ENCODE measurements at places on chromosomes 4 and X.

DNA sequence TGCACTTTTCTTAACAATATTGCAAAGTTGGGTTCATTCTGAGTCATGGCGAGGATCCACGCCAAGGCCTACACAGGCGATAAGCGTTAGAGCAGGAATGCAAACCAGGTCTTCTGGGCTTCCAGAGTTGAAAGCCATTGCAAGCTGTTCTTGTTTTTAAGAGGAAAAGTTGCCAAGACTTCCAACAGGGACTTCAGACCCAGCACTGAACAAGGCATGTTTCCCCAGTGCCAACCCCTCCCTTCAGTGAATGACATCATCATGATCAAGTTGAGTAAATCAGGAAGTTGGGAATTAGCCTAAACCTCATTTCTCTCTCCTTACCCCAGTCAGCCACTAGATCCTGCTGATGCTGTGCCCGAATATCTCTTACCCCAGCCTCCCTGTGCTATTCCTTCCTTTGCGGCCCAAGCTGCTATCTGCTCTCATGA, 355.1 kb downstream of the HS3ST1 start:
- no peak for DNase-seq

DNA sequence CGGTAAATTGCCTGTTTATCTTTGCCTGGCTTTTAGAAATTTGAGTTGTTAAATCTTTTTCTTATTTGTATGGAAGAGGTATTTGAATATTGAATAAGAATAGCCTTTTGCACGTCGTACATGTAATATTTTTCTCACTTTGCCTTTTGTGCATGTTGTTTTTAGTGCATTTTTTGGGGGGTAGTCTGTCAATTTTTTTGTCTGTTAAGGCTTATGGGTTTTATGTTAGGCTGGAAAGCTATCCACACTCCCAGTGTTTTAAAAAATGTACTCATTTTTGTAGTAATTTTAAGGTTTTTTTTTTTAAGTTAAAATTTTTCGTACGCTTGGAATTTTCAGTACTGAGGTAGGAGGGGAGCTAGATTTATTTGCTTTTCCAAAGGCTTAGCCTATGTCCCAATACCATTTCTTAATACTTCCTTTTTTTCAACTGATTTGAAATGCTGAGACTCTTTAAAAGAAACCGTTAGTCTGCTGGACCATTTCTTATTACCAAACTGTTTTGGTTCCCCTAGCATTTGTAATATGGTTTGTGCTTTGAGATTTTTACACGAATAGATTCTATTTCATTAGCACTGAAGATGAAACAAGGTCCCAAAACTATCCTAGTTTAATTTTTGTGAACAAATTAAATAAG, 1.3 kb downstream of the HERC5 start:
- DNase-seq, result no peak

DNA sequence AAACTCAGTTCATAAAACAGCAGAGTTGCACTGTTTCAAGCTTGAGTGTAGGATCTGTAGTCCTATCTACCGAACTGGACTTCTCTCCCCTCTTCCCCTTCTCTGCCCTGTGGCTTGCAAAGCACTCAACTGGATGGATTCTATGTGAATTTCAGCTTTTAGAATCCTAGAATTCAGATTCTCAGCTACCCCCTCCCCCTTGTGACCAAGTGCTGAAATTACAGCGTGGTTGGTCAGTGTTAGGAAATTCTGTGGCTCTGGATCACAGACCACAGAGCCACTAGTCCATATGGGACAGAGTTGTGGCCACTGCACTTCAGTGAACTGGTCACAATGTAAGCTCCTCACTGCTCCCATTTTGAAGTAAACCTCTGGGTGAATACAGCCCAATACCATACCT, 64.6 kb upstream of the TRPC5 start:
- DNase-seq, result peak; percentile 41

DNA sequence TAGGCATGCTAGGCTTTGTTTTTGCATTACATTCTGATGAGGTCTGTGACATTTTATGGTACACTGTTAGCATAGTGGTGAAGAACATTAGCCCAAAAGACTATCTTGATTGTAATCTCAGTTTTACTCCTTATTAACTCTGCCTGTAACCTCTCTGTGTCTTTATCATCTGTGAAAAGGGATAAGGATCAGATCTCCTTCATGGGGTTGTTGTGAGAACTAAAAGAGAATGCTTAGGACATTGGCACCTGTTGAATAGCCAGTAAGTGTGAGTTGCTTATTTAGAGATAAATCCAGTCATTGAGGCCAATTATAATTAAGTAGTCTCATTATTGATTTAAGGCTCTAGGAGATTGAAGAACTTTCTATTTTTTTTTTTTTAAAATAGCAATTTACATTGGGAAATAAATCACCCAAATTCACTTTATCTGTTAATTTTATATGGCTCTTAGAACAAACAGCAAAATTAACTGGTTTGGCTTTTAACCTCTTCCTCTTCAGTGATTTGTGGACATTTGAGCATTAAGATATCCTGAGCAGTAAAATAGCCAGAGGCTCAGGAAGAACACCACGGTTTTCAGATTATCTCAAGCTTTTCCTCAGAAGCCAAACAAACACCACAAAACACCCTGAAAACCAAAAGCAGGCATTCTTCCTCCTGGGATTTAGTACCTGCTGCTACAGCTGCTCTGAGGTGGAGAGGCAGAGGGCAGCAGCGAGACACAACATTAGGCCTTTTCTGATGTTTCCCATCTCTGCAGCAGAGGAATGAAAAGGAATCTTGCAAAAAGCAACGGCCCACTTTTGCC, 192.9 kb downstream of the ARHGAP10 start:
- peak; percentile 40 for DNase-seq

- DNase-seq, result no peak
Observed at GRCh38 chr4:47798165-47798564, 39.7 kb downstream of the CORIN start.

- DNase-seq, result no peak
Observed at GRCh38 chr4:136742333-136742732, 790.0 kb downstream of the PCDH18 start.

GRCh38 chrX:151789179-151789800, 54.7 kb downstream of the CNGA2 start:
- DNase-seq, result peak; percentile 87

DNA sequence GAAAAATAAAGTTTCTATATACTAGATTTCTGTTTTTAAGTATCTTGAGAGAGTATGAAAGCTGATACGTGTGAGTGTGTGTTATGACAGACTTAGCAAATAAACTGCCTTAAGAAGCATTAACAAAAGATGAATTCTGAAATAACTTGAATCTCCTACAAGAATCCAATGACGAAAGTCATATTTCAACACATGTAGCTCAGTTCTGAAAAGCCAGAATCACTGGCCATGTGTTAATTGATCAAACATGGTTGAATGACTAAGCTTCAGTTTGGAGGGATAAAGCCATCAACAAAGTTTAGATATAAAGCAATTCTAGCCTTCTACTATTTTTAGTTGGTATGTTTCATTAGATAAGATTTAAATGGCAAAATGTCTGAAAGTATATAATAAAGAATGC, 88.5 kb upstream of the ETNPPL start:
- peak; percentile 29 for DNase-seq

- DNase-seq, result peak; percentile 10
Observed at GRCh38 chrX:84187533-84188319, at the start of gene RPS6KA6. TSS of gene RPS6KA6 (minus strand) at chrX:84188199. CDS start at chrX:84187899, 300 bp downstream.

- no peak for DNase-seq
Observed at GRCh38 chr4:168575473-168575872, 78.6 kb downstream of the PALLD start.

DNA sequence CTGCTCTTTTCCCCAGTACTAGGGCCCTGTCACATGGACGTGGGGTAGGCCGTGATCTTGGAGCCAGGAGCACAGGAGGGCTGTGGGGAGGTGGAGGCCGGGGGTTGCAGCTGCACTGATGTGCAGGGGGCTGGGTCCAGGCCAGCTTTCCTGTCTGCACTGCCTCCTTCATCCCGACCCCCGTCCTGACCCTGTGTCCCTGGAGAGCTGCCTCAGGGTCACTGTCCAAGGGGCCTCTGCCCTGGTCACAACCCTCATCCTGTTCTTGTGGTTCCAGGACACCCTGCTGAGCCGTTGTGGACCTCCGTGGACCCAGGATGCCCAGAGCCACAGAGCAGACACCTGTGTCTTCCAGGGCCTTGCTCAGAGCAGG, 91.7 kb upstream of the ADRA2C start:
- DNase-seq, result no peak

- DNase-seq, result no peak
Observed at GRCh38 chr4:157052429-157053040, 23.4 kb upstream of the GLRB start.

- DNase-seq, result no peak
Observed at GRCh38 chr4:5713861-5714260, 2.9 kb downstream of the EVC start.

DNA sequence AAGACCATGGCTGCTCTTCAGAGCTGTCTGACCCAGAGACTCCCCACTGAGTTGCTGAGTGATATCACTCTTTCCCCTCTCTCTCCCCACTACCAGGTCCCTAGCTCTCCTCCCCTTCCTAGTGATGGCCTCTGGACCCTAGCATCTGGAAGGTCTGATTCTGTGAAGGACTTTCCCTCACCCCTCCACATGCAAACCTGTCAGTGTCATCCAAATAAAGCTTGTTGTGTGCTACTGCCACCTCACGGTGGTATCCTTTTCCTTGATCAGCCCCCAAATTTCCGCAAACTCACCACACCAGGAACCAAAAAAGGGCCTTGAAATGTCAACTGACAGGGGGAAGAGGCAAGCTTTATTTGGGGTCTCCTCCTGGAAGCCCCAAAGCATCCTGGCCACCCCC, 500.2 kb downstream of the IDS start:
- DNase-seq, result no peak

DNA sequence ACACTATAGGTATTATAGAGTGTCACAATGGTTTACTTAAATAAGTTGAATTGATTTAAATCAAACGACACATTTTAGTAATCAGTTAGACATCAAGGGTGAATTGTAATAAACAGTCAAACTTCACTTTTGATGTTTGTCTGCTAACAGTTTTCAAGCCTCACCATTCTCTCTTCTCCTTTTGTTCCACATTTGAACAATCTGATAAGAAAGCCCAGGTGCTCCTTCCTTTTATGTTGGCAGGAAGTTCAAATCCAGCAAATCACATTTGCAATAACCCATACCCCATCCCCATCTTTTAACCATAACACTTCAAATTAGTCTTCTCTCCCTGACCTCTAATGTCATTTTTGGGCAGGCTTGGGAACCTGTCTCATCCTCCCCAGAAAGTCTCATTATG, 63.4 kb upstream of the GC start:
- DNase-seq, result no peak

DNA sequence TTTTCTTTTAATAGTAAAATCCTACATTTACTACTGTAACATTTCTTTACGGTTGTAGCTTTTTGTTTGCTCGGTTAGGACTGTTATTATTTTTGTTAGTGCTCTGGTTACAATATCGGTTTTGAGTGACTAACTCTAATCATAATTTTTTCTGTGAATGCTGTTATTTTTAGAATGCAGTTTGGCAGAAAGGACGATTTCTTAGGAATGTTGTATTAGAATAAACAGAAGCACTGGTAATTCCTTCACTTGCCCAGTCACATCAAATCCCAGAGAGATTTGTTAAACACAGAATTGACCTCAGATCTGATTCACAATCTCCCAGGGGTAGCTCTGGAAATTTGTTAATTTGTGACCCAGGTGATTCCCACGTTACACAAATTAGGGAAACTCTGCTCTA, 21.7 kb downstream of the DDIT4L start:
- peak; percentile 80 for DNase-seq

DNA sequence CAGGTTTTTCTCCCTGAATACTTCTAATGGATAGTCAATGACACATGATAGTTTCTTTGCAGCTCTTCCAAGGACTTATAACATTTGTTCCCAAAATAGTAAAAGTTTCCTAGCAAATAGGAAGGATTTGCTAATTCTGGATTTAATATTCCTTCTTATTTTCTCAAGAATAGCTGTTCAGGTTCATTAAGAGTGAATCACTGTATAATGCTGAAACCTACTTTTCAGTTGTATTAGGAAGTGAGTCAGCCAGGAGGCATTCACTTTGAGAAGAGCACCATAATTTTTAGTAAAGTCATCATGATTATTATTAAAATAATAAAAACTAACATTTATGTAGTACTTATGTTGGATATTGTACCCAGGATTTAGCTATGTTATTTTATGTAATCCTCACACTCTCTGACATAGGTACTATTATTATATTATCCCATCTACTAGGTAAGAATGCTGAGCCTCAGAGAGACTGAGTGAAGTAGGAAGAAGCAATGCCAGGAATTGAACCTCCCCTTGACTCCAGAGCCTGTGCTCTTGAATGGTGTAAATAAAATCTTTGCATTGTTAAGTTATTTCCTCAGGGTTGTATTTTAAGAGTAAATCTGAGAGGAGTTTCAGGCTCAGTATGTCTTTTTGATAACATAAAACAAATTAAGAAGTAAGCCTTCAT, 114.8 kb downstream of the REELD1 start:
- DNase-seq, result peak; percentile 45
